Fibroblast of skin of scalp (primary cell): ENCODE measurements at places on chromosomes 4 and X.

- no peak for DNase-seq
Measured at GRCh38 chr4:94701631-94702300, 56.0 kb upstream of the BMPR1B start.

DNA sequence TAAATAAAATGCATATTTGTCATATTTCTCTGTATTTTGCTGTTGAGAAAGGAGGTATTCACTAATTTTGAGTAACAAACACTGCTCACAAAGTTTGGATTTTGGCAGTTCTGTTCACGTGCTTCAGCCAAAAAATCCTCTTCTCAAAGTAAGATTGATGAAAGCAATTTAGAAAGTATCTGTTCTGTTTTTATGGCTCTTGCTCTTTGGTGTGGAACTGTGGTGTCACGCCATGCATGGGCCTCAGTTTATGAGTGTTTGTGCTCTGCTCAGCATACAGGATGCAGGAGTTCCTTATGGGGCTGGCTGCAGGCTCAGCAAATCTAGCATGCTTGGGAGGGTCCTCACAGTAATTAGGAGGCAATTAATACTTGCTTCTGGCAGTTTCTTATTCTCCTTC lies 3.3 kb downstream of the HTT start:
- DNase-seq: no peak

DNA sequence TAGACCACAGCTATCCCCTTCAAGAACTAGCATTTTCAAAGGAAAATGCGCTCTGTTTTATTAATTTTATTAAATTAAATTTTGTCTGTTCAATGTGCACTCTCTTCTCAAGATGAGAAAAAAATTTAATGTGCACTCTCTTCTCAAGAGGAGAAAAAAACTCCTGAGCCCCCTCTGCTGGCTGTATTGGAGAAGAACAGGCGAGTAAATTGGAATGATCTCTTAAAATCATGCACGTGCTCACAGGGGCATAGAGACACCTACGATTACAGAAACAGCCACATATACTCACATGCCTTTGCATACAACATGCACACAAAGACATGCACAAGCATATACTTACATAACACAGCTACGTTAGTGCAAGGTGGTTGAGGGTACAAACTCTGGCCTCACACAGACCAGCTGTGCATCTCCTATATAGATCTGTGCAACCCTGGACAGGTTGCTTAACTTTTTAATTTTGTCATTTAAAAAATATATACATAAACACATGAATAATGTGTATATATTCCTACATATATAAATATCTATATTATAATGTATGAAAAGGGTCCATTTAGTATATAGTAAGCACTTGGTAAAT lies 176.2 kb upstream of the CXorf66 start:
- DNase-seq: peak; percentile 13

DNA sequence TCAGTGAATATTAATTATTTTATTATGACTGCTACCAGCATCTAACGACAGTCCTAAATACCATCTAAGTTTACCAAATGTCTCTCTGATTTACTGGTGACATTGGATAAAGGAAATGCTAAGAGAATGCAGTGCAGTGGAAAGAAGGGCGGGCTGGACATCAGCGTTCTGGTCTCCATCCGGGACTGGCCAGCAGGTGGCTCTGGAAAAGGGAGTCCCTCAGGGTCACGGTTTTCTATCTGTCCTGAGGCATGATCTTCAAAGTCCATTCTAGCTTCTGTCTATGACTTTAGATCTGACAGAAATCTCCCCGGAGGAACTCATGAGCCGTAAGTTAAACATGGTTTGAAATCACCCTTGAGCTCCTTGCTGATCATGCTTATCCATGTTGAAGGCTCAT lies 3.3 kb downstream of the TRIM2 start:
- DNase-seq: no peak

GRCh38 chr4:27364509-27364908 lies 503.9 kb downstream of the STIM2 start:
- DNase-seq: no peak

GRCh38 chr4:138758876-138759553 lies 256.6 kb upstream of the NOCT start:
- no peak for DNase-seq

DNA sequence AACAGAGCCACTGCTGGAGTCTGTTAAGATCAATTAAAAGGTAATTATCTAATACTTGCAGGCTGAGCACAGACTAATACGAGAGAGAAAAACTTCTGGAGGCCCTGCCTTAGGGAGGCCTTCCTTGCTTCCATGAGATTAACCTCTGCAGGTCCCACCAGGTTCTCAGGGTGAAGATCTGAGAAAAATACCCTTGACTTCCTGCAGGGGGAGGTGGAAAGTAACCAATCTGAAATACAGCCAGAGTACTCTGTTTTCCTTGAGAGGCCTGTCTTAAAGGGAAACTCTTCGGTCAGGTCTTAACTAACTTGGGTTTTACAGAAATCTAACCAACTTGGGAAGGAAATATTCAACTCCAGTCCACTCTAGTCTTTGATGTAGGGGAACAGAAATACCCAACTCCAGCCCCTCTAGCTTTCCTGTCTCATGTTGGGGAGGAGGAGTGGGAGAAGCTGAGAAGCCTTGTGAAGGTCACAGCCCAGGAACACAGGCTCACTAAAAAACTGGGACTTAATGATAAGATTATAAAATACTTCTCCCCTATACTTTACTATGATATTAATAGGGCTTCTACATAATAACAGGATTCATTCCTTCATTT lies 77.1 kb downstream of the TBCK start:
- peak; percentile 54 for DNase-seq

- no peak for DNase-seq
Measured at GRCh38 chrX:44303119-44303518, 40.4 kb downstream of the EFHC2 start.

DNA sequence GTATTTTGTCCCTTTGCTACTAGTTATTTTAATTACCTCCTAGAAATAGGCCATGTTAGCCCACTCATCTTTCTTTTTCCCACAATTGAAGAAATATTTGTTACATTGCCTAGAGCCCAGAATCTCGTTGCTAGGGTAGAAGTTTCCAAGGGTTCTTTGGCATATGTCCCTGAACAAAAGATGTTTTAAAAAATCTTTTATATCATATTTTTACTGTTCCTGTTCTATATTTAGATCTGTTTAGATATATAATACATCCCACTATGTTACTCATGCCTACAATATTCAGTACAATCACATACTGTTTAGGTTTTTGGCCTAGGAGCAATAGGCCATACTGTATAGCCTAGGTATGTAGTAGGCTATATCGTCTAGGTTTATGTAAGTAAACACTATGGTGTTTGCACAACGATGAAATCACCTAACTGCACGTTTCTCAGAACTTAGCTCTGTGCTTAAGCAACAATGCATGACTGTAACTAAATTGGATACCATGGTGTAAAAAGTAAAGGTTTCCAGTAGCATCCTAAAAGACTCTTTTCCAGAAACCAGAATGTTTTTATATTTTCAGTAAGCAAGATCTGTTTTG lies 236.0 kb upstream of the SLIT2 start:
- DNase-seq: peak; percentile 67

- no peak for DNase-seq
Measured at GRCh38 chrX:69060631-69061408, 104.4 kb downstream of the PJA1 start.

- no peak for DNase-seq
Measured at GRCh38 chr4:178808106-178808505, 1365.9 kb upstream of the AGA start.

- DNase-seq: no peak
Measured at GRCh38 chrX:37896511-37896890, 49.1 kb upstream of the DYNLT3 start.

DNA sequence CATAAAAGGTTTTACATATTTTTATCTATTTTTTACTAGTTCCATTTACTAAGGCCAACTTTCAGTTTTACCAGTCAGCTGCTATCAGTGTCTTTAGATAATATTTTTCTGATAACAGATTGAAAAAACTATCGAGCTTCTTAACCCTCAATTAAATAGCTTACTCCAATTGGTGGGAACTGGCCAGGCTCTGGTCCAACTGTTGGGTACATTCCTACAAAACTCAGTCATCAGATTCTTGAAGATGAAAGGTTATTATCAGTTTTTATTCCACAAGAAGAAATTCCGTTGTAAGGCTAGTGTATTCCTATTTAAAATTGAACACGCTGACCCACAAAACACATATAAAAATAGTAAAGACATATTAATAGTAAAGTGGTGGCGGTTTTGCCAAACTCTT lies 346.2 kb downstream of the MAPK10 start:
- peak; percentile 60 for DNase-seq

DNA sequence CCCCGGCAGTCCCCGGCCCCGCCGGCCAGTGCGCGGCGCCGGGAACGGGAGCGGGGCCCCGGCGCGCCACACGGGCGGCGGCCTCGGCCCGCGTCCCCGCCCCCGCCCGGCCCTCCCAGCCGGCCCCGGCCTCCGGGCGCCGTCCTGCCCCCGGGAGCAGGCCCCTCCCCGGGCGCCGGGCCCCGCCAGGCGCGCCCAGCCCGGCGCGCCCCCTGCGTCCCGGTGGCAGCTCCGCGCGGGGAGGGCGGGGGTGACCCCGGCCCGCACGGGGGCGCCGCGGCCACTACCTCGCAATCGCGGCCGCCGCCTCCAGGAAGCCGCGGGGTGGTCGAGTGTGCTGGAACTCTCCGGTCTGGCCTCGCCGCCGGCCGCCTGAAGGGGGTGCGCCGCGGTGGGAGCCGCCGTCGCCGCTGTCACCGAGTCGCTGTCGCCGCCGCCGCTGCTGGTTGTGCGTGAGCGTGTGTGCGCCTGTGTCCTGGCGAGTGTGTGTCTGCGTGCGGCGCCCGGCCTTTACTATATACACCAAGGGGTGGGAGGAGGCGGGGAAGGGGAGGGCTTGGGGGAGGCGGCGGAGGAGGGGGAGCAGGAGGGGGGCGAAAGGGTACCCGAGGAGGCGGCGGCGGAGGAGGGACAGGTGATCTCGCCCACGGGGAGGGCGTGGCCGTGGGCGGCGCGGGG lies at the start of gene RAI2:
Gene RAI2 (minus strand): TSS at position 488 of the 678 bp plus-strand sequence. CDS start 59,288 bp downstream, outside the sequence.
- peak; percentile 0 for DNase-seq

DNA sequence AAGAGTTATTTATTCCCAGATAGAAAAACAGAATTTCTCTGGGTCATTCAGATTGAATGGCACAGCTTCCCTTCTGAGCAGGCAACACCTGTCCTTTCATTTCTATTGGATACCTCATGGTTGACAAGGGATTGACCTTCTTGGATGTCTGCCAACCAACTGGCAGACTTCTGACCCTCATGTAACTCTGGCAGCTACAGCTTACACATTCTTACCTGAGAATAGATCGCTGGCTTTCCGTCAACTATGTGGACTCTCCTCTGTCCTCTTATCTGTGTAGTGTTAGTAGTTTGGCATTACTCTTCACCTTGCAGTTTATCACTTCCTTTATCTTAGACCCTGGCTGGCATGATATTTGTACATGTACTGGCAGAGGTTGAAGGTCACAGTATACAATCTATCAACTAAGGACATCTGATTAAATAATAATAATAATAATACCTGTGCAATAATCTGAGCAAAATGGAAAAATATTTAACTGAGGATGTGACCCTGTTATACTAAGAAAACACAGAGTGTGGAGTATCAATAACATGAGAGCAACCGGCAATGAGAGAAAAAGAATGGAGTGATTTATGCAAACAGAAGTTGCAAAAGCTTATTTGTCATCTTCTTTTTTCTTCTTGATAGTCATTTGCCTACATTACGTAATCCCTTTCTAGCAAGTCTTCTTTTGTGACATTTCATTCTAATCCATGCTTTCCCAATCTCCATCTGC lies 1118.2 kb downstream of the ARAP2 start:
- no peak for DNase-seq

DNA sequence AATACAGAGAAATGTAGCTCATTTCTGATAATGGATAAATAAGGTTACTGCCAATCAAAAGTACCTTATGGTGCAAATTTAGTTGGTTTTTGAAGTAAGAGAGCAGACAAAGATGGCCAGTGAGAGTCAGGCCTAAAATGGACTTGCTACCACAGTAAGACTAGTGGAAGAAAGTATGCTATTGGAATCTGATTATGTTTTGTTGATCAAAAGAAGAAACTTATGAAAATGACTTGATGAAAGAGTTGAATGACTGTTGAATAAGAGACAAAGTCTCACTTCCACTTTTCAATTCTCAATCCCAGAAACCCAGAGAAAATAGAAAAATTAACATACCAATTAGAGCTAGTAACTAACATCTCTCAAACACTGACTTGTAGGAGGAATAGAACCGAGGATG lies 737.8 kb upstream of the INTU start:
- DNase-seq: no peak

GRCh38 chr4:140330311-140330900 lies 43.0 kb upstream of the SCOC start:
- peak; percentile 49 for DNase-seq

DNA sequence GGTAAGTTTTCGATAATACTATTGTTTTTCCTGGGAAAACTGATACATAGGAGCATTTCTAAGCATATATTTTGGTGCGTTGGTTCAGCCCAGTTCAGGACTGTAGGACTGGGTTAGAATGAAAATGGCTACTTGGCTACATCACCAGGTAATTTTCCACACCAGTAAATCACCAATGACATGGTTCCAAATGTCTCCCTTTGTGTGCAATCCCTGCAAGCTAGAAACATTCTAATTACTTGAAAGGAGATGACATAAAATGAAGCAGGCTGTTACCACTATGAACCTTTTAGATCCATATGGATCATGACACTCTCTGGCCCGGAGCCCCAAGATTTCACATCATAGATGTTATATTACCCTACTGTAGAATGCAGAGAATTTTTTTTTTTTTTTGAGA lies 577.4 kb upstream of the FTHL17 start:
- no peak for DNase-seq

DNA sequence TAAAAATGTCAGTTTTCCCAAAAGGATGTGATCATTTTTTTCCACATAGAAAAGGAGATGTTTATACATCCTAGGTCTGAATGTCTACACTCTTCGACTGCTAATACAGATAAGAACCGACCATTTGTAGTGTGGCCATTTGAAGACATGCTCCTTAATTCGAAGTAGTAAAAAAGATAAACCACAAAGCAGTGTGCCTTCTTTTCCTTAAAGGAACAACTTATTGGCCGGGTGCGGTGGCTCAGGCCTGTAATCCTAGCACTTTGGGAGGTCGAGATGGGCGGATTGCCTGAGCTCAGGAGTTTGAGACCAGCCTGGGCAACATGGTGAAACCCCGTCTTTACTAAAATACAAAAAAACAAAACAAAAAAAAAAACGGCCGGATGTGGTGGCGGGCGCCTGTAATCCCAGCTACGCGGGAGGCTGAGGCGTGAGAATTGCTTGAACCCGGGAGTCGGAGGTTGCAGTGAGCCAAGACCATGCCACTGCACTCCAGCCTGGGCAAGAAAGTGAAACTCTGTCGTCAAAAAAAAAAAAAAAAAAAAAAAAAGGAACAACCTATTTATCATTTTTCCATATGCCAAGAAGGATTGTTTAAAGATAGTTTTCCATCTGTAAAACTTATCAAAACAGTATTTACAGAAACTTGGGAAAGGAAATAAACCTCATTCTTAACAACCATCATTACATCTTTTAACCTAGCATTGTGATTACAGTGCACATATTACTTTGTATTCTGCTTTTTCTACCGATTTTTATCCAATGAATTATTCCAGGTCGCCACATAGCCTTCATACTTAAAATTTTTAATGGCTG lies 2.6 kb downstream of the INTS6L start:
- DNase-seq: no peak
